ENCODE measurements at places on chromosomes 11 and 22.

DNA sequence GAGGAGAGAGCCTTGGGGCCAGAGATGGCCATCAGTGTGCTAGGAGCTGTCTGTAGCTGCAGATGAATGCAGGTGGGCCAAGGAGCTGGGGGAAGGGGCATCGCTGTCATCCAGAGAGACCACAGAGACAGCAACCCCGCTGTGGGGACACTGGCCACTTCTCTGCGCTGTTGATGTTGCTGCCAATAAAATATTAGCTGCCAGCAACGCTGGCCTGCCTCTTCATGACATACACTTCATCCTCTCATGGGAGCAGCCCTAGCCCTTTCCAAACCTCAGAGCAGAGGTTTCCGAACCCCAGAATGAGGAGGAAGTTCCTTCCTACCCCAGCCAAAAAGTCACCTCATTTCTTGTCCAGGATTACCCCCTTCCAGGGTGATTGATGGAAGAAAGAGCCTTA is 106.2 kb downstream of the PARVA start:
- no peak for DNase-seq

- DNase-seq: no peak
These were observed 13.6 kb downstream of the TUB start for GRCh38 chr11:8094656-8095055.

DNA sequence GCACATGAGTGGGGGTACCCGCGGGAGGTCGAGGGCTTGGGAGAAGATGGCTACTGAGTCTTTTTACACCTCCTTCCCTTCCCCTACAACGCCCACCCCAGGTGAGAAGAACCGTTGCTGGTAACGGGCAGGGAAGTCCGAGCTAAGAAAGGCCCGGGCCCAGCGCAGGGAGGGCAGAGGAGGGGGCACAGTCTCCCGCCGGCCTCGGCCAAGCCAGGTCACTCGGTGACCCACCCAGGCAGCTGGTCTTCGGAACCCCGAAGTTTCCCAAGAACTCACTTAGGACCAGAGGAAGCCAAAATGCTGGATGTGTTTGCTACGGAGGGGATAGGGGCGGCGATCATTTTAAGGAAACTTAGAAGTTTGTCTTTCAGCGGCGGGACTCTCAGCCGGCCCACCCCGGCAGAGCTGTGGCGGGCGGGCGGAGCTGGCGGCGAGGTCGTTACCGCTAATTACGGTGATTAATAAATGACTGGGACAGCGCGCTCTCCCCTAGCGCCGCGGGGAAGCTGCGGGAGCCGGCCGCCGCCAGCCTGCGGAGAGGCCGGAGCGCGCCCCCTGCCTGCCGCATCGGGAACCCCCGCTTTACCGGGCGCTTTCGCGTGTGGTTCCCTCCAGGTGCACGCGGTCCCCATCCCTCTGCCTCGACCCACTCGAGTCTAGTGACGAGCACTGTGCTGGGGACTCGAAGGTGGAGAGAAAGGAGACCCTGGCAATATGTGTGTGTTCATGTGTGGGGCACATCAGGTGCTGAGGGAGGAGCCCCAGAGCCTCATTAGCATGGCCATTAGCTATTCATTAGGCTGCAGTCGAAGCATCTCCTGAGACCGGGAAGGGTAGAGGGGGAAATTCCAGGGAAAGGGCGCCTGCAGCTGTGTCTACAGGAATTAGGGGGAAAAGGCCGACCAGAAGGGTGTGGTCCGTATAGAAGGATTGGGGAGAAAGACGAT is 945 bp downstream of the ROBO3 start:
- DNase-seq: no peak

DNA sequence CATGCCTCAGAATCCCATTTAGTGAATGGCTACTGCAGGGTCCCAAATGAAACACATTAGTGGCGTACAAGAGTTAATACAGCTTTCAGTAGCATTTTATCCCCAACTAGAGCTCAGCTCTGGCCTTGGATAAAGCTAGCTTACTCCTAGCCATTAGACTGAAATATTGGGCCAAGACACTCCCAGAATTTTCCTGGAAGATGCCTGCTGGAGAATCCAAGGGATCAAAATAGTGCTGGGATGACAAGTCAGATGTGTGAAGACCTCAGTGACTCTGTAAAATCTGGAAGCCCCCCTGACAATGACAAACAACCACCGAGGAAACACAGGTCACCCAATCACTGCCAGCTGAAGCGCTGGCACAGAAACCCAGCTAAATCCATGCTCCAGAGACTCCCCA is 303.1 kb upstream of the SORL1-AS1 start:
- DNase-seq: no peak

GRCh38 chr11:96752221-96752620 is 362.4 kb downstream of the JRKL start:
- DNase-seq: no peak

DNA sequence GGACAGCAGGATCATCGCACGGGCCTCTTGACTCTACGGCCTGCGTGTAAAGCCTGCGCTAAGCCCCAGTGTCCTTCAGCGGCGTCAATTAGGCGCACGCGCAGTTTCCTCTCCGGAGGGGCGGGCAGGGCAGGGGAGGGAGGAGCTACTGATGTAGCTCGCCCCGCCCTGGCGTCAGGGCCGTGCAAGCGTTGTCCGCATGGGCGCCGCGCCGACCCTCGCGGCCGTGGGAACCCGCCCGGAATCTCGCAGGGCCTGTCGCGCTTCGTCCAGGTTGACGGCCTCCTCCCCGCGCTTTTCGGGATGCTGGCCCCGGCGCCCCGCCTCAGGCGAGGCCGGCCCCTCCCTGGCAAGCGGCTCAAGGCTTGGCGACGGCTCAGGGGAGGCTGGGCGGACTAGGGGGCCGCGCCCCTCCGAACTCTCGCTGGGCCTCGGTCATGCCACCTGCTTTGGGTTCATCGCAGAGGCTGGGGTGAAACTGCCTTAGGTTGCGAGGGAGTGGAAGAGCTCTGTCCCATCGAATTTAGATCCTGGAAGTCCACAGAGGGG is 61.1 kb downstream of the ST3GAL4 start:
- DNase-seq: peak; percentile 41

GRCh38 chr11:119468511-119468910 is 45.5 kb upstream of the THY1 start:
- DNase-seq: no peak

DNA sequence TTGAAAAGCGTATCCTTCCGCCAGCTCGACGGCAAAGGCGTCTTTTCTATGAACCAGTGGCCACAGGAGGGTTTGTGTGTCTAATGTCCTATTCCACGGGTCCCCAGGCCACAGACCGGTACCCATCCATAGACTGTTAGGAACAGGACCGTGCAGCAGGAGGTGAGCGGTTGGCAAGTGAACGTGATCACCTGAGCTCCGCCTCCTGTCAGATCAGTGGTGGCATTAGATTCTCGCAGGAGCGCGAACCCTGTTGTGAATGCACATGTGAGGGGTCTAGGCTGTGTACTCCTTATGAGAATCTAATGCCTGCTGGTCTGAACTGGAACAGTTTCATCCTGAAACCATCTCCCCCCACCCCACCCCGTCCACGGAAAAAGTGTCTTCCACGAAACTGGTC is 62.7 kb upstream of the KCNQ1OT1 start:
- no peak for DNase-seq

- DNase-seq: no peak
These were observed 10.0 kb upstream of the CD5 start for GRCh38 chr11:61092280-61092766.

GRCh38 chr11:102705626-102706025 is at the start of gene MMP27:
TSS of gene MMP27 (minus strand) at chr11:102705769. CDS start at chr11:102705714, 55 bp downstream.
- no peak for DNase-seq

DNA sequence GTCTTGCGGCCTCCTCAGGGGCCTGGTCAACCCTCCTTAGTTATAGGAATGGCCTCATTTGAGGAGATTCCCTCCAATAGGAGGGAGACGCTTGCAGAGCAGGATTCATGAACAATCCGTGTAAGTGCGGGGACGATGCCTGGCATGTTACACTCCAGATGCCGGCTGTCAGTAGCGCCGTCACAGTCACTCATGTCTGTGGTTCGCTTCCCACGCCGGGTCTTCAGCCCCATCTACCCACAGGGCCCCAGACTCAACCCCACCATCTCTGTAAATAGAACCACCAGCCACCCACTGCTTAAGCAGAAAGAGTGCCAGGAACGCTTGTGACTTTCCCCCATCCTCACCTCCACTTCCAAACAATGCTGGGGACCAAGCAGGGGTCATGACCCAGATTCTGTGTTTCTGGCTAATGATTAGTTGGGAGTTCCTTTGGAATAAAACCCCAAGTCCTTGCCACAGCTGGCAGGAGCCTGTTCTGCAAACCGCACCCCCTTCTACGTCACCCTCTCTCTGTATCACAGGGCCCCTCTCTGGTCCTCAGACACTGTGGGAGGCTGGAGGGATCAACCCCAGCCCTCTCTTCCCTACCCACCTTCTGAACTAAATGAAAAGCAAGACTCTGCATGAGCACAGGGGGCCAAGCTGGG is 38.8 kb upstream of the TOLLIP start:
- DNase-seq: no peak

- no peak for DNase-seq
These were observed 115.9 kb downstream of the CEP164 start for GRCh38 chr11:117443266-117444186.

GRCh38 chr22:19730655-19731360 is 7.5 kb downstream of the GP1BB start:
- peak; percentile 58 for DNase-seq

- no peak for DNase-seq
These were observed 16.7 kb upstream of the KCNQ1OT1 start for GRCh38 chr11:2716376-2717095.

DNA sequence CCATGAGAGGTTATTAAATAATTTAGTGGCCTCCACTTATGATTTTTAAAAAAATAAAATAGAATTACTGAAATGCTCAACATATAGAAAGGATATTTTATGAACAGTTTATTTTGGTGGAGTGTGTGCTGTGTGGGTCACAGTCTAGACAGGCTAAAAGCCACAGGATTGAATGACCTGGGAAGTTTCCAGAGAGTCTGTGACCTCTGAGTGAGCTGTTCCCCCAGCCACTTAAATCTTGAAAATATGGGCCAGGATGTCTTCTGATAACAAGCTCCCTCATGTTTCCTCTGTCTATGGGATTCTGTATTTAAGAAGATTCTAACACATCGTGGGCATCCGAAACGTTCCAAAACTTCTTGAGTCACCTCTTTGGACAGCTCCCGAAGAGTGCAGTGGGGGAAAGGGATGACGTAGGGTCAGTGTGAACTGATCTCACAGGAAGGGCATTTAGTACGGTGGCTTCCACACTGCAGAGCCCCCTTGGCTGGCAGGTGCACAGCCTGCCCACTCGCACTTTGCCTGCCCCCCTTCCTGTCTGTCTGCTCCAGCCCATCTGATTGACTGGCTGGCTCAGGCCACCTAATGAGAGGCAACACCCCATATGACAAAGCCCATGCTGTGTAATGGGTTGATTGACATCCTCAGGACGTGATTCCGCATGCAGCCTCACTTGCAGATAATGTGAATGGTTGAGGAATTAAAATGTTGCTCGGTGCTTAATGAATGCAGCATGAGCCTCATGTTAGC is 97.4 kb downstream of the NTM start:
- DNase-seq: no peak

GRCh38 chr22:34068001-34068400 is 147.7 kb upstream of the LARGE1 start:
- no peak for DNase-seq

DNA sequence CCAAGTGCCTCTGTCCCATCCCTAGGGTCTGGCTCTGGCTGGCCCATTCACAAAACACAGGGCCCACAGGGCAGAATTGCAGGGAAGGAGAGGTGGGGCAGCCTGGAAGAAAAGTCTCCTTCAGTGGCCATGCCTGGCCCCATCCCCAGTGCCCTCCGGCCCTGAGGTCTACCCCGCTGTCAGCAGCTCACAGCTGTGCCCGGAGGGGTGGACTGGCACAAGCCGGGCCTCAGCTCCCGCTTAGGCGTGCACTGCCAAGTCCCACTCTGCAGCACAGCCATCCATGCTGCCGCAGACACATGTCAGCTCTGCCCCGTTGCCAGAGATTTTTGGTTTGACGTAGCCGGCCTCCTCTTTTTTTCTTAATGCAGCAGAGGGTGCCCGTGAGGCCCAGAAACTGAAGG is 3.9 kb upstream of the SCN2B start:
- DNase-seq: no peak

DNA sequence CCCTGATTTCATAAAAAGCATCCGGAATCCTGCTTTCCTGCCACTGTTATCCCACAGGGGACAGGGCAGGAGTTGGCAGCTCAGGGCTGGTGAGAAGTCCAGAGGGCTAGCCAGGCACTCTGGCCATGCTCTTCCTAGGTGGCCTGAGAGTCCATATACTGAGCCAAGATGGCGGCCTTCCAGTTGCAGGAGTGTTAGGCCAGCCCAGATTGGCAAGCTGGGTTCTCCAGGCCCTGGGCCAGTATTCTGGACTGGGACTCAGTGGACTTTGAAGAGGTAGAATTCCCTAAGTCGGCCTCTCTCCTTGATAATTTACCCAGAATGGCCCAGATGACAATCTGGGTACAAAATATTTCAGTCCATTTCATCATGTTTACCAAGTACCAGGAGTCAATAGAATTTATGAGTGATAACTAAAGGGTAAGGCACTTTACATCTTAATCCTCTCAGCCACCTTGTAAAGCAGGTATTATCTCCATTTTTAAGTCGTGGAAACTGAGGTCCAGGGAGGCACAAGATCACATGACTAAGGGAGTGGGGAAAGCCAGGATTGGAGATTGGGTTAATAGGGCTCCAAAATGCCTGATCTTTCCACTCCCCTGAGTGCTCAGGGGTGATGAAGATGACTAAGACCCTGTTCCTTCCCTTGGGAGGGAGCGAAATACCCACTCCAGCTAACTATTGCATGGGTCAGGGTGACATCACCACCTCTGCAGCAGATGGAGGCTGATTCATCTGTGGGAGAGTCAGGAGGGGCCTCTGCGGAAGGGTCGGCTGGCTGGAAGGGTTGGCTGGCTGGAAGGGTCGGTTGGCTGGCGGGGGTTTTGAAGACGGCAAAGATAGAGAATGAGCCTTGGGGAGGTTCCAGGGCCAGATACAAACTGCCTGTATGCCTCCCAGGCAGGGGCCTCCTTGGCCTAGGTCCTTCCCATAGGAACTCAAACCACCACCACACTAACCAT is 1.2 kb upstream of the MICALL1 start:
- no peak for DNase-seq

DNA sequence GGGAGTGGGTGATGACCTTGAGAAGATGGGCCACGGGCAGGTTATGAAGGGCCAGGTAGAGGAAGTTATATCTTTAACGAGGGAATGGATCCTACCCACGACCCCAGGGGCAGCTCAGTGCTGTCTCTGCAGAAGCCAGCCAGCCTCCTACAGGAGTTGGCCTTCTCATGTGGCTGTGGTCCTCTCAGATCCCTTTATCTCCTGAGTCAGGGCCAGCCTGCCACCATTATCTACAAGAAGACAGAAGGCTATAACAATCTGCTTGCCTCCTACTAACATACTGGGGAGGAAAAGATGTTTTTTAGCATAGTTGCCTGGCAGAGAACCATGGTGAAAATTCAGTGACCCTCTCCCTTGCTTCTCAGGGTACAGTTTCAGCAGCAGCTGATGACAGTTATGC is 7.0 kb upstream of the YWHAH start:
- DNase-seq: no peak

All from stimulated activated CD8-positive, alpha-beta memory T cell treated with anti-CD3 and anti-CD28 coated beads, Interleukin-15, amount 100 ng/mL, for 4 hours (primary cell).